Stimulated activated CD8-positive, alpha-beta memory T cell treated with anti-CD3 and anti-CD28 coated beads, Interleukin-4, amount 100 ng/mL, for 48 hours (primary cell): ENCODE measurements at places on chromosomes 16 and 17.

- DNase-seq, result no peak
These were observed 14.5 kb upstream of the OR1E2 start for GRCh38 chr17:3448059-3448665.

- no peak for DNase-seq
These were observed 50.7 kb downstream of the SLC7A5 start for GRCh38 chr16:87818533-87819161.

- DNase-seq, result no peak
These were observed 144.0 kb upstream of the IRX3 start for GRCh38 chr16:54430491-54431030.

GRCh38 chr17:2700491-2701141 lies 10.9 kb downstream of the CLUH start:
- no peak for DNase-seq

- DNase-seq, result no peak
These were observed 285.4 kb downstream of the HS3ST4 start for GRCh38 chr16:25977121-25977520.

DNA sequence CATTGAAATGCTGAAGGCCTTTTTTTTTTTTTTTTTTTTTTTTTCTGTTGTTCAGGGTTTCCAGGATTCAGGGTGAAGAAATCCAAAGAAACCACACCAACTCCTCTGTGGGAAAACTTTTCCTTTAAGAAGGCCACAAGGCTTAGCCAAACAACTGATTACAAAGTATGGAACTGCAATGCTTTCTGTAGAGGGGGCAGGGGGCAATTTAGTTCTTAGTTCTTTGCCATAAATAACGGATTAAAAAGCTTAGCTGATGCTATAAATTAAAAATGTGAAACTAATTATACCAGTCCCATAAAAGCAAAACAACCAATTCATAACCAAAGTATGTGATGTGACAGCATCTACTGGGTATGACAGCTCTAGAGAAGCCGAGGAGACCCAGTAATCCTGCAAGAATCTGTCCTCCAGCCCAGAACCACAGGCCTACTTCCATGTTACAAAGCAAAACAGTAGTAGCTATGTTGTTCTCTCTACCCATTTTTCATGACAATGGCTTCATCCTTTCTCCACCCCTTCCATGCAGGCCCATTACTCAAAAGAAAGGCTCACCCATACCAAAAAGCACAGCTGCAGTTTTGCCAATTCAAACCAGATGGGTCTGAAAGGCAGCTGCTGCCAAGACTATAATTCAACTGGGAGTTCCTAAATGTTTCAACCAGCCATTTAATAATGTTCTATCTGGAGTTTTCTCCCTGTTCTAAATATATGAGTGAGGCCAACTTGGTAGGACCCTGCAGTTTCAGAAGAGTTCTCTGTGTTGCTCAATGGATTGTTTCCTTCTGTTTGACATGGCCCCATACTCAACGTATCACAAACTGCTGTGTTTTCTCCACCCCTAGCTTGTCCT lies 167.1 kb upstream of the ZFHX3 start:
- no peak for DNase-seq

DNA sequence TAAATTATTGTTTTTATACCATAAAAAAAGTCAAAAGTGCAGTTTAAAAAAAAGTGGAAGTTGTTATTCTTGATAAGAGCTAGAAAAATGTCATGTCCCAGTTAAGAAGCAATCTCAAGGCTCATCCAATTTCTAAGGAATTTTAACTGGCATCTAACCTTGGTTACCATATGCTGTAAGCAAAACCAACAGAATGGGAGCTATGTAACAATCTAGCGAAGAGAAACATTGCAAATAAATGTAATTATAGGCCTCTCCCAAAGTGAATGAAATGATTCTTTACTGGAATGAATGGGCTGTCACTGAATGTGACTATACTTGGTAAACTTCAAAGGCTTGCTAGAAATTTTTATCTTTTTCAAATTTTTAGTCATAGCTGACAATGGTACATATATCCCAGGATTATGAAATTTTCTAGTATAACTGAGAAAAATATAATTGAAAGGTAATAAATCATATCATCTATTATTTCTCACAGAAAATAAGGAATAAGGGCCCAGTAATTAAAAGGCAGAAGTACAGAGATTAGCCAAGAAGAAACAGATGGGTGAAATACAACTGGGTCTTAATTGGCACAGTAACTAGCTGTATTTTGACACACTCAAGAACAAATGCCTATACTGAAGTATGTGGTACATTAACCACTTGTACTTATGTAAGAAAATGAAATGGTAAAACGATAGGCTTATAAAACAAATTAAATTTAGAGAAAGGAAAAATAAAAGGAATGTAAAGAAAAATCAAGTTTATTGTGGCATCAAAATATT lies 61.5 kb downstream of the NETO2 start:
- no peak for DNase-seq

DNA sequence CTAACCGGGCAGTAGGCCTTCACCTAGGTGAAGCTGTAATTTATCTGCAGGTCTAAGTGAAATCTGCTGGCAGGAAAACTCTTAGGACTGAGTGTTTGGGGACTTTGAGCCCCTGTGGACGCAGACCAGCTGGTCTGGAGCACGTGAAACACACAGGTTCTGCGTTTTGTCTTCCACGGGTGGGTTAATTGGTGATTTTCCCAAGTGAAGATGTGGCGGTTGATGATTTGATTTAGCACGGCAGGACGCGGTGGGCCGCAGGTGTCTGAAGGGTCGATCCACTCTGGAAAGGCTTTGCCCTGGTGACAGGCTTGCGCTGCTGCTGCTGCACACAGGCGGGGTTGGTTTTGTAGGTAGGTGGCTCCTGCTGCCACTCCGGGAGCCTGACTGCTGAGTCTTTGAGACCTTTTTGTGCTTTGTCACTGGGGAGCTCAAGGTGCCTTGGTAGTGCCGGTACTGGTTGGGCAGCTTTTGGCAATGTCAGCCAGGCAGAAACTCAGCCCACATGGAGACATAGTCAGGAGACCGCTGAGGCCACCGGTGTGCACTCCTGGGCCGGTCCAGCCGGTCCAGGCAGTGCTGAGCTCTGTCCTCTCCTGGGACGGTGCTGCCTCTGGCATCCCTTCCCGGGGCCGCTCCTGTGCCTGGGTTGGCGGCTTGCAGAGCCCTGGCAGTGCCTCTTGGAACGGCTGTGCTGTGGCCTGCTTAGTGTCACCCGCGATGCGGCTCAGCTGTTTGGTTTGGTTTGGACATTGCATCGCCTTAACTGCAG lies 2.3 kb downstream of the BAIAP2 start:
- no peak for DNase-seq

GRCh38 chr17:39243155-39243554 lies 17.4 kb upstream of the STAC2 start:
- no peak for DNase-seq

DNA sequence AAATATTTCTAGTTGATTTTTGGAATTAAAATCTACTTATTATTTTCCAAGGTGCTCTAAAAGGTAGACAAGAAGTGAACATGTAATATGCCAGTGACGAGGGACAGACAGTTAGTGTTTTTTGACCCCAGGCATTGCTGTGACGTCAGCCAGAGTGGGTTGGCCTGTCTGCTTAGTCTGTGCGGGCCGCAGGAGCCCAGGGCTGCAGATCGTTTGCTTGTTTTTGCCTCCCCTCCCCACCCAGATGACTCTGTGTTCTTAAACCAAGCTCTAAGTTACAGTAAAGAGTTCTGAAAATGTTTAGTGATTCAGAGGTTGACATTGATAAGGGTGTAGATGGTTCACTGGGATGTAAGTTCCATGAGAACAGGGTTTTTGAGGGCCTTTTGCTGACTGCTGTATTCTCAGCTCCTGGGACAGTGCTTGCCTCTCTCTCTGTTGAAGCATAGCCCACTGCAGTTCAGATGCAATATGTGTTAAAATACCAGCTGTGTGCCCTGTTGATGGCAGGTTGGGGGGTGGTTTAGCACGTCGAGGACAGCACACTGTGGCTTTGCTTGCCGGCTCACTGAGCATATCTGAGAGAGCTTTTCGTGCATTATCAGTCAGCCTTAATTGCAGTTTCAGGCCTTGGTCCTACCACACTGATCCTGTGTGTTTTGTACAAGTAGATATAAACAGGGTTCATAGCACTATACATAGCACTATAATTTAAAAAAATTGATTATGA lies 64.8 kb downstream of the SEC14L1 start:
- no peak for DNase-seq

- no peak for DNase-seq
These were observed 68.1 kb downstream of the NDEL1 start for GRCh38 chr17:8503807-8504206.
